ENCODE measurements at places on chromosomes 12 and 14. TPM values are rescaled to one million over a fixed set of nuclear protein-coding genes. Genes with fewer than 3 reads are reported as not detected.

FAM161B gene
- 2.7 TPM for total RNA-seq

RERGL gene
- total RNA-seq = not detected

SLC7A7 gene
- total RNA-seq = 0.21 TPM

FITM1 gene
- total RNA-seq = 0.46 TPM

TCL1B gene
- not detected for total RNA-seq

DLGAP5 gene
- 68.2 TPM for total RNA-seq

FAM181A gene
- not detected for total RNA-seq

- no peaks in the 10 kb centered on the region for H3K27me3 ChIP-seq
- no peak for DNase-seq
- H3K4me3 ChIP-seq = no peak overlapping the region
Measured at GRCh38 chr14:51525739-51526138, 126.0 kb upstream of the FRMD6 start.

- H3K27me3 ChIP-seq = no peaks in the 10 kb centered on the region
- H3K4me1 ChIP-seq = peaks cover 36% of the 10 kb centered on the region
- peak overlapping the region; percentile 99 for H3K27ac ChIP-seq
- DNase-seq = peak; percentile 62
- H3K4me3 ChIP-seq = peak overlapping the region; percentile 98
Measured at GRCh38 chr14:24095271-24096068, 1.4 kb downstream of the PCK2 start.

DNA sequence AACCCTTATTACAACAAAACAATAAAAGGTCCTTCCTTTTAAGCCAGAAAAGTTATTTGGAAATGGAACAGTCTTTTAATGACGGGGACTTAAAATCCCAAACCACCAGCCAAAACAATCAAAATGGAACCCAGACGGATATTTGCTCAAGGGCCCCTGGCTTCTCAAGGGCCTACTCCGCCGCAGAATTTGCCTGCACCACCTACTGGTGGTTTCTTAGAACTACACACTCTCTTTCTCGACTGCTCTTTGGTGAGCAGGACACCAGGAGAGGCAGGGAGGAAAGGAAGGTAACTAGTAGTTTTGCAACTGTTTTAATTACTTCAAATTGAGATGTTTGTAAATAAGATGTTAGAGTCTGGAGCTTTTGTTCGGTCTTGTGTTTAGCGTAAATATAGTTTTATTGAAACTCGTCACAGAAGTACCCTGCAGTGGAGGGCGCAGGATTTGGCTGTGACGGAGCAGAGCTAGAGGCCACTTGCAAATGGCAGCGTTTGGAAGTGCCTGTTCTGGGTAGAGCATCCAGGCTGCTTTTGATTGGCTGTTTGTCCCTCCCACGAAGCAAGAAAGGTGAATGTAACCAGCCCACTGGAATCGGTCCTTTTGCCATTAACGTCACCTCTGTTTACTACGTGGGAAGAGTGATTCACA lies 238.5 kb downstream of the CACNA1C start:
- no peak overlapping the region for H3K27ac ChIP-seq
- peaks cover 11% of the 10 kb centered on the region for H3K4me1 ChIP-seq
- H3K36me3 ChIP-seq = no peaks in the 10 kb centered on the region
- H3K4me3 ChIP-seq = no peak overlapping the region

GRCh38 chr14:102661614-102662013 lies 69.2 kb downstream of the RCOR1 start:
- no peak for DNase-seq
- no peak overlapping the region for H3K4me3 ChIP-seq
- no peaks in the 10 kb centered on the region for H3K36me3 ChIP-seq
- H3K27ac ChIP-seq = no peak overlapping the region
- no peaks in the 10 kb centered on the region for H3K27me3 ChIP-seq

DNA sequence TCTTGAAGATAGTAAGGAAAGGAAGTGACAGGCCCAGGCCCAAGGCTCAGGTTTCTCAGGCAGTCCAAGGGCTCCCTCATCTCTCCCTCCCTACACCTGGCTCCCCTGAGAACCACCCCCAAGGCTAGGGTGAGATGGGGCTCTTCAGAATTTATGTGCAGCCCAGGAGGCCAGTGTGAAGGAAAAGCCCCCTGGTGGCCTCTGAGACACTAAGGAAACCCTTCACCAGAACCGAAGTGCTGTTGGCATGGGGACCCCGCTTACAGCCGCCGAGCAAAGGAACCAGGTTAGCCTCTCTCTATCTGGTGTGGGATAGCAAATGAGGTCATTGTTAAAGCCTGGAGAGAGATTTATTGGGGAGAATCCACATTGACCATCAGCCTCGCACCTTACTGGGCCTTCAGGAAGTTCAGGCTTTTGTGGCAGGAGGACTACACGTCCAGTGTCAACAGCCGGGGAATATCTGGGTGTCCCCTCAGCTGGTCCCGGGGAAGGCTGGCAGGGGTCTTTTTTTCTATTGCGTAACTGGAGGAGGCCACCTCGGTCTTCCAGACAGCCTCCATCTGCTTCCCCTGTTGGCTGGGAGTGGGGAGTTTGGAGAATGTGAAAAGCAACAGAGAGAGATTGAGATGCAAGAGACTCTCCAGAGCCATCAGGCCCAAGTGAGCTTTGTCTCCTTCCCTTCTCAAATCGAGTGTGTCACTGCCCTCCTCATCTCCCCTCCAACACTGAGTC lies 18.1 kb downstream of the FAM186B start:
- no peak for DNase-seq
- H3K4me3 ChIP-seq = no peak overlapping the region

GRCh38 chr14:91144425-91145145 lies 30.7 kb downstream of the DGLUCY start:
- no peaks in the 10 kb centered on the region for H3K27me3 ChIP-seq
- peaks cover 9% of the 10 kb centered on the region for H3K36me3 ChIP-seq
- H3K4me1 ChIP-seq = peaks cover 42% of the 10 kb centered on the region

DNA sequence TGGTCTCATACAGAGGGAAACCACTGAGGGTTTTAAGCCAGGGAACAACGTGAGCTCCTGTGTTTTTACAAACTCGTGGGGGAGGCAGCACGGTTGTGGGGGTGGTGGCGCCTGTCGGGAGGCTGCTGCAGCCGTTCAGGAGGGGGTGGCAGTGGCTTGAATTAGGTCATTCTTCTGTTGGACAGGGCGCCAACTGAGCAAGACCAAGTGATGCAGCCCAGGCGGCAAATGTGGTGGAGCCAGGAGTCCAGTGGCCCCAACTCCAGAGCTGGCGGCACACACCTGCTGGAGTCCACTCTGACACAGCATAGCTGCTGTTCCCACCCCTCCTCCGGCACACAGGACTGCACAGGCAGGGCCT lies 27.8 kb downstream of the FBRSL1 start:
- no peak overlapping the region for H3K27ac ChIP-seq
- DNase-seq = no peak
- peaks cover 20% of the 10 kb centered on the region for H3K36me3 ChIP-seq
- no peaks in the 10 kb centered on the region for H3K27me3 ChIP-seq
- no peaks in the 10 kb centered on the region for H3K4me1 ChIP-seq

DNA sequence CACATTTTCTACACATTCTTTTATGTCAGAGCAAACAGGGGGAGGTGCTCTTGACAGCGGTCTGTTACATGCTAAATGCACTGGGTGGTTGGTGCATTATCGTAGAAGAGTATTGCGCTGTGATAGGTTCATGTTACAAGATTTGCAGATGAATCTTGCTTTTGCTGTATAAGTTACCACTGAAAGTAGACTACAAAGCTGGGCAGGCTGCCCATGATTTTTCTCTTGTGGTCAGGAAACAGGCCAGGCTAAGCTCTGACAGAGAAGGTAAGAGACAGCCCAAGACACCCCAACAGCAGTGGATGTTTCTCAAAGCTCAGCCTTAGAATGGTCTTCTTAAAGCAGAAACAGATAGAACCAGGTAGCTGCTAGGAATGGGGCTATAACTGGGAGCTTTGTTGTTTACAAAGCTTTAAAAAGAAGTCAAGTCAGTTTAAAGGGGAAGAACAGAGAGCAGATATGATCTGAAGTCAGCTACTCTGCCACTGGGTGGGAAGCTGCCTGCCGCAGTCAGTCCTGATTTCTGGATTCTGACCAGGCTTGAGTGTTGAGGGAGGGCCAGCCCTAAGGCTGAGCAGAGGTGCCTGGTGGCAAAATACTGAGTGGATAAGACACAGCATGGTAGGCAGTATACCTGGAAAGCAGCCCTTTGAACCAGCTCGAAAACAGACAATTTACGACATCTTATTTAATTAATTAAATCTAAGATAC lies 9.4 kb downstream of the KCNA1 start:
- H3K36me3 ChIP-seq = no peaks in the 10 kb centered on the region
- peaks cover 51% of the 10 kb centered on the region for H3K27me3 ChIP-seq
- no peaks in the 10 kb centered on the region for H3K4me1 ChIP-seq
- no peak overlapping the region for H3K4me3 ChIP-seq

DNA sequence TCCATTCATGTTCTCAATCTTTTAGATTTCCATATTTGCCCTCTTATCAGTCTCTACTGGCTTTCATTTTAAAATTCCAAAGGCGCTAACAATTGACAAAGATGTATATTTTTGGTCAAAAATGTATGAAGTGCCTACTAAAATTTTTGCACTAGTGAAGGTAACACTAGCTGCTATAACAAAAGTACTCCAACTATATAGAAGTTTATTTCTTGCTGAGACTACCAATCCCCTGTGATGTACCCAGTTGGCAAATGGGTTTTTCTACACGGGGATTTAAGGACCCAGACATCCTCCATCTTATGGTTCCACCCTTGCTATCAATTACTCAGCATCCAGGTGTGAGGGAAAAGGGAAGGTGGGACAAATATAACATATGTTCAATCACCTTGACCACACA lies 75.3 kb upstream of the TSPAN8 start:
- no peak overlapping the region for H3K4me3 ChIP-seq
- DNase-seq = no peak
- no peaks in the 10 kb centered on the region for H3K27me3 ChIP-seq
- H3K36me3 ChIP-seq = no peaks in the 10 kb centered on the region
- H3K27ac ChIP-seq = no peak overlapping the region

- no peak for DNase-seq
- H3K27ac ChIP-seq = no peak overlapping the region
- H3K27me3 ChIP-seq = no peaks in the 10 kb centered on the region
- H3K4me1 ChIP-seq = peaks cover 14% of the 10 kb centered on the region
Measured at GRCh38 chr14:68607867-68608573, 184.8 kb downstream of the ZFP36L1 start.

- peaks cover 1% of the 10 kb centered on the region for H3K36me3 ChIP-seq
- no peak for DNase-seq
- H3K4me1 ChIP-seq = peaks cover 16% of the 10 kb centered on the region
- H3K27me3 ChIP-seq = peaks cover 8% of the 10 kb centered on the region
Measured at GRCh38 chr12:82688035-82688501, 1.4 kb downstream of the TMTC2 start.

- no peaks in the 10 kb centered on the region for H3K27me3 ChIP-seq
- DNase-seq = no peak
Measured at GRCh38 chr12:127041985-127042625, 1224.9 kb upstream of the TMEM132C start.

DNA sequence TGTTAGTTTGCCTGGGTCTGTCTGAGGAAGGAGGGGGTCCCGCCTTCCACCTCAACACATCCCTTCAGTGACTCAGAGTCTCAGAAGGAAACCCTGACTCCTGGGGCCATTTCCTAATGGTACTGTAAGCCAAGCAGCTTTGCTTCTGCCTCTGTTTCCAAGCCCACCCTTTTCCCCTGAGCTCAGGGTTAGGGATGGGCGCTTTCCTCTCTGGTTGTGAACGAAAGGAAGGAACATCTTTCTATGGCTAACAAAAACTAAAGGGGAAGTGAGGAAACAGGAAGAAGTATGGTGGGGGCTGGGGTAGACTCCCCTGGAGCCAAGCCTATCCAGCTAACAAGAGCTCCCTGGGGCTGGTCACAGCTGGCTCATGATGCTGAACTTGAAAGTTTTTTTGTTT lies 11.6 kb upstream of the UNC119B start:
- H3K4me3 ChIP-seq = no peak overlapping the region
- no peaks in the 10 kb centered on the region for H3K4me1 ChIP-seq
- H3K36me3 ChIP-seq = peaks cover 4% of the 10 kb centered on the region
- H3K27me3 ChIP-seq = no peaks in the 10 kb centered on the region

- DNase-seq = no peak
- no peaks in the 10 kb centered on the region for H3K4me1 ChIP-seq
- no peak overlapping the region for H3K27ac ChIP-seq
- no peak overlapping the region for H3K4me3 ChIP-seq
- no peaks in the 10 kb centered on the region for H3K36me3 ChIP-seq
- H3K27me3 ChIP-seq = peaks cover 11% of the 10 kb centered on the region
Measured at GRCh38 chr14:23436327-23437132, 1.1 kb upstream of the MYH7 start.

DNA sequence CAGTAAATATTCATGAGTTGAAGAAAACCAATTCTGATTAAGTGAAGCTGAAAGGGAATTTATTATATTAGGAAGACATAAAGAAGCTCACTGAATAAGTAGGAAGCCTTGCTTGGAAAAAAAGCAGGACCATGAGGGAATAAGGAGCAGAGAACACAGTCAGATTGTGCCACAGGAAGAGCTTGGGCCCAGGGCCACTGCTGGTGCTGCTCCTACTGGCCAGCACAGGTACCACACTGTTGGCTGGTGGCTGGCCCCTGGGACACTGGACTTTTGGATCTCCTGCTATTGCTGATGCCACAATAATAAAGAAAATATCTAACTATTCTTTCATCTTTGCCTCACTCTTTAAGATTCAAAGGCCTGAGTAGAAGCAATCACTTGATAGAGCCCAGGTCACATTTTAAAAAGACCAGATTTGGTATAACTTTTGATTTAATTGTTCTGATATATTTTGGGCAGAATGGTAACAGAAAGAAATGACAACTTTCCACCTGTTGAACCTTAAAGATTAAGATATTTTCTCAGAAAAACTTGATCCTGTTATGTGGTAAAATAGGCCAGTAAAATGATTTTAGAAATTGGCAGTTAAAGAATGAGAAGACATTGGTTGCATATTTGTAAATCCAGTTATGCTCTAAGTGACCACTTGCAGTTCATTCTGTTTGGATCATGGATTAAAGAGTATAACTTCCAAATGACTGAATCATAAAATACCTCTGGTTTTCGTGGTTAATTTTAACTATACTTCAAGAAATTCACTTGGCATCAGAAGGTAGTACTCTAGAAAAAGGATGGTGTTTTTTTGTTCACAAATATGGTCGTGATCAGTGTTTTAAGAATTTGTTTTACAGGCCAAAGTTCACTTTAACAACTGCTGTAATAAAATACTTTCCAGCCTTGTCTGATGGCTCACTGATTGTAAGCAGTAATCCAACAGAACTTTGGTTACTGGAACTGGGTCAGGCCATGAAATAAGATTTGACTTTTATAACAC lies 68.3 kb downstream of the DERA start:
- no peaks in the 10 kb centered on the region for H3K36me3 ChIP-seq
- DNase-seq = peak; percentile 2
- H3K27me3 ChIP-seq = no peaks in the 10 kb centered on the region
- no peak overlapping the region for H3K4me3 ChIP-seq
- no peak overlapping the region for H3K27ac ChIP-seq
- no peaks in the 10 kb centered on the region for H3K4me1 ChIP-seq

GRCh38 chr12:4084573-4084972 lies 189.0 kb upstream of the CCND2 start:
- H3K4me1 ChIP-seq = peaks cover 9% of the 10 kb centered on the region
- H3K36me3 ChIP-seq = no peaks in the 10 kb centered on the region
- no peak for DNase-seq
- H3K27me3 ChIP-seq = no peaks in the 10 kb centered on the region
- H3K27ac ChIP-seq = no peak overlapping the region
- H3K4me3 ChIP-seq = no peak overlapping the region
